Stimulated activated CD8-positive, alpha-beta memory T cell treated with anti-CD3 and anti-CD28 coated beads, Interleukin-4, amount 100 ng/mL, for 24 hours (primary cell): ENCODE measurements at places on chromosomes 1 and 21.

- no peak for DNase-seq
Measured at GRCh38 chr1:56330391-56331026, 248.9 kb downstream of the PLPP3 start.

DNA sequence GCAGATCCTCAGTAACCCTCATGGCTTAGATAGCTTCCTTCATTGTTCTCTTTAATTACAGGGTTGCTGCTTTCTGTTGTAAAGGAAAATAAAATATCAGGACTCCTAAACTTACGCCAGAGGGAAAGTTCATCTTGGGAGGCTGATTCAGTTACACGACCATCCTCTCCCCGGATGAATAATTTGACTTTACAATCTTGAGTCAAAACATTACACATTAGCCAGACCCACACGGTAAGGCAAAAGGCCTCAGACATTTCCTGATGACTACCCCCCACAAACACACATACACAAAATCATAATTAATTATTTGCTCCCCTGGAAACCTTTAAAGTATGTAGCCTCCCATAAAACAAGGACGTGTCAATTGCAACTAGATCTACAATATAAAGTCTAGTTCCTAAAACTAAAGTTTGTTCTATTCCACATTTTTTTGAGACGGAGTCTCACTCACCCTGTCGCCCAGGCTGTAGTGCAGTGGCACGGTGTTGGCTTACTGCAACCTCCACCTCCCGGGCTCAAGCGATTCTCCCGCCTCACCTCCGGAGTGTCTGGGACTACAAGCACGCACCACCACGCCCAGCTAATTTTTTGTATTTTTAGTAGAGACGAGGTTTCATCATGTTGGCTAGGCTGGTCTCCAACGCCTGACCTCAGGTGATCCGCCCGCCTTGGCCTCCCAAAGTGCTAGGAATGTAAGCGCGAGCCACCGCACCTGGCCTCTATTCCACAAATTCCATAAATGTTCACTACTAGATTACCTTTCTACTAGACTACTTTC, 830 bp upstream of the PRDX1 start:
- no peak for DNase-seq

- no peak for DNase-seq
Measured at GRCh38 chr1:221187174-221187573, 307.9 kb downstream of the HLX start.

GRCh38 chr21:33205476-33205875, 24.3 kb upstream of the IFNAR2 start:
- no peak for DNase-seq

DNA sequence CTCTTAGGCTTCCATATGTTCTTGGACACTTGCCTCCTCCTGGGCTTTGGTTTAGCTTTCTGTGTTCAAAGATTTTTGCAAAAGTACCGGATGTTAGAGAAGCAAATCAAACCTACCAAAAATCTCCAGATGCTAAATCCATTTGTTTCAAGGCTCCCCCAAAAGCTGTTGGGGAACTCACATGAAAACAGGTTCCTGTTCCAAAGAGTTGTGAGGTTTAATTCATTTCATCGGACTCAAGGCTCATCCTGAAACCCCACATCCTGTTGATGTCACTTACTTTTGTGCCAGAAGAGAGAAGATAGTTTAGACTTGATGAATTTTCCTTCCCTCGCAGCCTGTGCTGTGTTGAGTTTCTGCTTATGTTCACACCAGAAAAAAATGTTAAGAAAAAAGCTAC, 41.7 kb upstream of the RXRG start:
- no peak for DNase-seq

DNA sequence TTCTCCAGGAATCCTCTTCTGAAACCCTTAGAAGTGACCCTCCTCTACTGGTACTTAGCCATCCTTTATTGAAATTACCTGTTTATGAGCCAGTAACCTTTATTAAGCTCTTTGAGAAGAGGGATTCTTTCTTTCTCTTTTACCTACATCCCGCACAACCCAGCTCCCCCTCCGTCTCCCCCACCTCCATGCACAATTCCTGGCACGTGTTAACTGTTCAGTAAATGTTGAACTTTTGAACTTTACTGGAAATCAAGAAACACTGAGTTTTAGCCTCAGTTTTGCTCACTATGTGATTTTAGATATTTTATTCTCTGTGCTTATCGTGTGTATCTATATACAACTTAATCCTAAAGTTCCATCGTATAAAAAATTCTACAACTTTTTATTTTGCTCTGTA, 1.8 kb downstream of the TMED5 start:
- no peak for DNase-seq

DNA sequence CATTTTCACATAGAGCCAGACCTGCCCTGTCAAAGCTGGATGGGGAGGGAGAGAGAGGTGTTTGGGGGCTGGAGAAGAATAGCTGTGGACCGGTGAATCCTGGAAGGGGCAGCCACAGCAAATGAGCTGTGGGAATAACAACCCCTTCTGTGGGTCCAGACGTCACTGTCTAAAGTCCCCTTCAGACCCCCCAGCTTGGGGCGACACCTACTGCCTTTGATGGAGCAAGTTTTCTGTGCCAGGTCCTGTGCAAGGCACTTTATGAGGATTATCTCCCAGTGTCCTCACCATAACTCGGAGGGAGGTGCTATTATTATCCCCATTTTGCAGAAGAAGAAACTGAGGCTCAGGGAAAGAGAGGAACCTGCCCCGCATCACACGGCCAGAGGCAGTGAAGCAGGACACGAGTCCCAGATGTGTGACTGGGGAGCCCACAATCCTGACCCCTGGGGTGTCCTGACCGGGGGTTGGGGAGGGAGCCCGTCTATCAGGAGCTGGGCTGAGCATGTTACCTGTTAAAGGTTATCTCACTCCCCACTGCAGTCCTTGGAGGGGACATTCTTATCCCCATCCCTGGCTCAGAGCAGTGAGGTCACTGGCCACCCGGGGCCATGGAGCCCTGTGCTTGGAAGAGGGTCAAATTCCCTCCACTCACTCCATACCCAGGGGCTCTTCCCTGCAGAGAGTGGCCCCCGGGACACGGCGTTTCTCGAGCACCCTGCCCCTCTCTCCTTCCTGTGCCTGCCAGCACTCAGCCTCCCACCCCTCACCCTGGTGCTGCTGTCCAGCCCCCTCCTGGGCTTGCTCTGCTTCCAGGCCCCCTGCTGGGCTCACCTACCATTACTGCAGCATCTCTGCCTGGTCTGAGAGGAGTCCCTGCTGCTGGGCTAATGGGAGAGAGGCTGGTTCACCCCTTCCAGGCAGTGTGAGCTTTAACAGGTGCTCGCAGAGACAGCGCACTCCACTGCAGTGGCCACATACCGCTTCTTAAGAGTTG, 132.9 kb downstream of the PTPRU start:
- DNase-seq, result no peak

DNA sequence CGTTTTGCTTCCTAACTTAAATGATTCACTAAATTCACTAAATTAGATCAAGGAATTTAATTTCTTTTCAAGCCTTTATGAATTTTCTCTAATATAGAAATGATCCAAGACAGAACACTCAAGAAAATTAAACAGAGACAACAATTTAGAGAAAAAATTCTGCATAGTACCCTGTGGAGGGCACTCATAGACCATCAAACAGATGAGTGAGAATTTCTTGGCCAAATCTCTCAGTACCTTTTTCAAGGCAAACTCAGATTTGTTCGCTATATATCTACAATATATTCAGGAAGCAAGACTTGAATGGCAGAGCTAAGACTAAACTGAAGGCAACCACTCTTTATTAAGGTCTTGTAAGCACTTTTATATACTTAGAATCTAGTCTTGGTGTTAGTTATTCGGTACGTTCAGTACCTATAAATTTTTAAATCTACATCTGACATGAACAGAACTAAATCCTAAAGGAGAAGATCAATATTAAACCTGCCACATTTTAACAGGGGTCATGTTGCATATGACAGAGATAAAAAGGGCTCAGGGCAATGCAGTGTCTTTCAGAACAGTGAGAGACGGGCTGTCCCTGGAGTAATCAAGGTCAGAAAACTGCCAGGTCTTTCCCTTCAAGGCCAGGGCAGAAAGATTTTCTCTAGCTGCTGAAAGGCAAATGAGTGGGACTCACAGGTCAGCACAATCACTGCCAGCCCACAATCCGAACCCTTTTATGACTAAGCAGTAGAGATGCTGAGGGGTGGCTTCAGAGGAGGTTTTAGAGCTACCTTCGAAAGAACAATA, 118.8 kb upstream of the TMPRSS15 start:
- no peak for DNase-seq

- DNase-seq, result no peak
Measured at GRCh38 chr21:42223826-42224575, 5.1 kb downstream of the ABCG1 start.

DNA sequence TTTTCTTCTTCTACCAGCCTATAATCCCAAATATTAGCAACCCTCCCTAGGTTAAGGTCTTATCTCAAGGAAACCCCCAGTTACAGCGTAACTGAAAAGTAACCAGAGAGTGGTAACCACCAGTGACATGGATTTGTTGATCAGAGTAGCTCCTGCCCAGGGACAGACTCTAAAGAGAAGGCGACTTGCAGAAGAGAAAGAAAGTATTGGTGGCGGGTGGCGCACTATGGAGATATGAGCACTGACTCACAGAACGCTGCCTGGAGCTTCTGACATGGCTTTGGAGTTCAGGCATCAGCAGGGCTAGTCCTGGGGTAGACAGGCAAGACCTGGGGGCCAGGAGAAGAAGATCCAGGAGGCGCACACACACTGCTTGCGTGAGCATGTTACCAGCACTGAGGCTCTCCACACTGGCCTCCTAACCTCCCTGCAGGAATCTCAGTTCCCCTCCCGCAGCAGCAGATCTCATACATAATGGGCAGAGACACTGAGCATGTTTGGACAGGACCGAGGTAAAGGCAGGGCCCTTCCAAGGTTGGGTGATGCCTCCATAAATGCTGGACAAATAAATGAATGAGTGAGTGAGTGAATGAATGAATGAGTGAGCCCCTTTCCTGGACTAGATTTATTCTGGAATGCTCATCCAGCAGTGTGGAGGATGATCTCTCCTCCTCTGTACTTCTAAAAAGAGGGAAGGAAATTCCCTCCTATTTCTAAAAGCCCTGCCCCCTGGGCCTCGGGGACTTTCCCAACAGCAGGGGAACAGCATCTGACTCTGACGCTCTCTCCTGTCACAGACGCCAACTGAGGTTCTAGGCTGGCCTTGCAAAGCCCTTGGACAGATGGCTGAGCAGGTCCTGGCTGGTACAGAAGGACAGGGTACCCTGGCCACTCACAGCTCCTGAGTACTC, 175.5 kb downstream of the CLIC6 start:
- DNase-seq, result no peak

DNA sequence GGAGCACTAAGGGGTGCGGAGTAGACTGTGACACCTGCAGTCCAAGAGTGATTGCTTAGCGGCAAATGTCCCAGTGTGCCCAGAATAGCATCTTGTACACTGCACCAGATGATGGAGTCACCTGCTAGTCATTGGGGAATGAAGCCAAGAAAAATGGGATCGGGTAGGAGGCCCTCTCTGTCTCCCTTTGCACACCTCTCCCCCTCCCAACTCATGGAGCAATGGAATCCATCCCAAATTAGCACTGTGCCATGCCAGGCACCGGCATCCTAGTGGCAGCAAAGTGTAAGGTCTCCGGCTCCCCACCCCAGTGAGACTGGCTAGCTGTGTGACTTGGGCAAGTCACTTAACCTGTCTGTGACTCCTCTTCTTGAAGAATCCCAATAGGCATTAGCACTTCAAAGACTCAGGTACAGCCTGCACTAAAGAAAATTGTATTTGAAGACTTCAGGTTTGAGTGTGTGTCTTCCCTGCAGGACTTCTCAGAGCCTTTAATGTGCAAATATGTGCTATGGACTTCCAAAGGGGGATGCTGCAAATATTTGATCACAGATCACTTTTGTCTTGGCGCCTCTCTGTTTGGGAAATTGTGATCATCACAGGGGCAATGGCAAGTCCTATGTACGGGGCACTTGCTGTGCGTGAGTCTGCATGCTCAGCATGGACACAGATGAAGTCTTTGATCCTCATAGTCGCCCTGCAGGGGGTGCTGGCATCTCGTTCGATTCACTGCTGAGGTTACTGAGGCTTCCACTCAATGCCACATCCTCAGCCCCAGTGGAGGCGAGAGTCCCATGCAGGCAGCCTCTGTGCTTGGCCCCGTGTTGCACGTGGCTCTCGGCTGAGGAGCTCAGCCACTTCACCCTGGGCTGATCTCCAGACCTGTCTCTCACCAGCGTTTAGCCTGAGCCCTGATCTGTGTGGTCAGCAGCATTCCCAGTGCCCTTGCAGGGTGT, 272.9 kb upstream of the C1orf174 start:
- DNase-seq, result no peak

- DNase-seq, result no peak
Measured at GRCh38 chr1:95072117-95072516, 634 bp downstream of the ALG14 start.

DNA sequence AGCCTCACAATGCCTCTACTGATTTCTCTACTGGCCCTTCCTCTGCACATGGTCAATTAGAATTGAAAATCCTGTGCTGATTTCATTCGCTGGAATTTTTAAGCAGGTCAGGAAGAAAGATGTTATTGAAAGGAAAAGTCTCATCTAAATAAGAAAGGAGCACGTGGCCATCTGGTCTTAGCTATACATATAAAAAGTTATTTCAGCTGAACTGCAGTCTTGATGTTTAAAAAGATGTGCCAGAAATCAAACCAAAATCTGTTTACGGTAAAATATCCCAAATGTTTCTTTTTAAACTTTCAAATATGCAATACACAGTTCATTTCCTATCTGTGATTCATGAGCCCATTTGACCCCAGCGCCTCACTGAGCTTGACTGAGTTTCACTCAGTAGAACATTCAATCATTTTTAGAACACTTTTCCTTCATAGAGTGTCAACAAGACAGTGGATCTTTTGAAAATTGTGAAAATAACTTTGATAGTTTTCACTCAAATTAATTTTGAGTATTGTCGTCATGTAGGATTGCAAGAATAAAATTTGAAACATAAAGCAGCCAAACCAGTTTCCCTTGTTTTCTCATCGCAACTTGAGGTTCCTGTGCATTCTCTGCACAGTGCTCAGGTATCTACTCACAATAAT, 293.6 kb downstream of the PTPRC start:
- DNase-seq, result no peak

GRCh38 chr1:234773936-234774677, 164.1 kb upstream of the IRF2BP2 start:
- DNase-seq, result no peak

GRCh38 chr21:21003701-21004100, 5.5 kb downstream of the NCAM2 start:
- DNase-seq, result no peak

GRCh38 chr1:184650177-184650866, 104.3 kb downstream of the EDEM3 start:
- no peak for DNase-seq

DNA sequence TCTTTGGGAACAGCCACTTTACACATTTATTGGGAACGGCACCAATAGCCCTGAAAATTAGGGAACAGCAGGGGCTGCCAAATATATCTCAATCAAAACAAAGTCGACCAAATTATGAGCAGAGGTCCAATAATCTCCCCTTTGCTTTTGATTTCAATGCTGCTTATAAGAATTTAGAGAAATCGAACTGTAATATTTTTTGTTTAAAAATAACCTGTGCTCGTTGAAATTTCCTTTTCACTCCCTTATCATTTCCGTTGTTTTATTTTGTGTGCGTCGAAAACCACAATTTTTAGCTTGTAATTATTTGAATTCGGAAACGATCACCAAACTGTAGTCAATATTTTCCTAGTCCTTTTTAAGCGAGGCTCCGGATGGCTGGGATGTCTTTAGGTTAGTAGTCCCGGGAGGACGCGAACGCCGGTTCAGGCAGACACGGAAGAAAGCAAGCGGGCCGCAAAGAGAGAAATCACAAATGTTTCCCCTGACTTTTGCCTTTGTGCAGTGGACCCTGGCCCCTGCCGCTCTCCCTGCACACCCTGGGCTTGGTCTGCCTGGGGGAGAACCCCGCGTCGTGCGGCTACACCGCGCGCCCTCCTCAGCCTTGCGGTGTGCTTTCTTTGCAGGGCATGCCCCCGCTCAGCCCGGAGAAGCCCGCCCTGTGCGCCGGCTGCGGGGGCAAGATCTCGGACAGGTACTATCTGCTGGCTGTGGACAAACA, 2.3 kb downstream of the LHX9 start:
- DNase-seq, result no peak
